ENCODE measurements at places on chromosomes 7 and 10. TPM values are rescaled to one million over a fixed set of nuclear protein-coding genes. Genes with fewer than 3 reads are reported as not detected.

The GIMAP5 gene
- 350 TPM for total RNA-seq

The ITPRID1 gene
- not detected for total RNA-seq

The ANKRD1 gene
- total RNA-seq = 829 TPM

The SLC26A5 gene
- 0.85 TPM for total RNA-seq

The POR gene
- 102 TPM for total RNA-seq

The IFT22 gene
- 15.8 TPM for total RNA-seq

The ZNF117 gene
- 4.8 TPM for total RNA-seq

The ARL4A gene
- 334 TPM for total RNA-seq

The NT5C3A gene
- 32.9 TPM for total RNA-seq

- DNase-seq = no peak
Observed at GRCh38 chr7:47520406-47520805, 61.5 kb downstream of the TNS3 start.

DNA sequence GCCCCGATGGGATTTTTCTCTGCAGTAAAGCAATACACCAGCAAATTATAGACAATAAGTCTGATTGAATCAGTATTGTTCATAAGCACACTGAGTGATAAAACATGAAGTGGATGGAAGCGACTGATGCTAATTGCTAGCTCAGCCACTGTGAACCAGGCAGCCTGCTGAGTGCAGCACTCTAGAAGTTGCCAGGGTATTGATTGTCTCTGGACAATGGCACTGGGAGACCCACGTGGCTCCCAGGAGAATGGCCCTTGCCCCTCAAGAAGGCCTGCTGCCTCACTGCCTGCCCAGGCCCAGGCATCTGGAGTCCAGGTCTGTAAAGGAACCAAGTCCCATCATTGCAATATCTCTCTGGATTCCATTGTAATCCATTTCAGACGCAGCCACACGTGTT is 80.4 kb upstream of the TCERG1L start:
- DNase-seq = no peak

DNA sequence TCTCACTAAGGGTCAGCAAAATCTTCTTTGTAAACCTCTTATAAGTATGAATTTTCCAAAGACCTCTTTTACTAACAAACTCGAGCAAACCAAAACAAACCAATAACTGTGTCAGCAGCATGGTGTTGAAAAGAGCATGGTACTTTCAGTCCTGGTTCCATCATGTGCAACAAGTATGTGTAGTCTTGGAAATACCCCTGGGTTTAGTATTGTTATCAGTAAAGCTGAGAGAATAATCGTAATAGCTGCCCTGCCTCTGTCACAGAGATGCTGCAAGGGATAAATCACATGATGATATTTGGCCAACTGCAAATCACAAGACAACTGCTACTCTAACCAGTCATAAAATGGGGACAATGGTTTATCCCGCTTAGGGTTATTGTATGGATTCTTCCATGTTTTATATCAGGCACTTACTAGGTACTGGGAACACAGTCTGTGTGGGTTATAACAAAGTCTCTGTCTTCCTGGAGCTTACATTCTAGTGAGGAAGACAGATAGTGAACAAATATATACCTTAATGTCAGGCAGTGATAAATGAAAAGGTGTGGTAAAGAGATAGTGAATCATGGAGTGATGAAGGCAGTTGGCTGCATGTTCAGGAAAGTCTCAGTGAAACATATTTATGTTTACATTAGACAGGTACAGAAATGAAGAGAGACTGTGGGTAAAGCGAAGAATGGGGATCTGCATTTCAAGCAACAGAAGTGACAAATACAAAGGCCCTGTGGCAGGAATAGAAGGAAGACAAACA is 60.5 kb upstream of the C10orf90 start:
- DNase-seq = no peak

- no peak for DNase-seq
Observed at GRCh38 chr7:140333686-140334085, 64.6 kb downstream of the SLC37A3 start.

DNA sequence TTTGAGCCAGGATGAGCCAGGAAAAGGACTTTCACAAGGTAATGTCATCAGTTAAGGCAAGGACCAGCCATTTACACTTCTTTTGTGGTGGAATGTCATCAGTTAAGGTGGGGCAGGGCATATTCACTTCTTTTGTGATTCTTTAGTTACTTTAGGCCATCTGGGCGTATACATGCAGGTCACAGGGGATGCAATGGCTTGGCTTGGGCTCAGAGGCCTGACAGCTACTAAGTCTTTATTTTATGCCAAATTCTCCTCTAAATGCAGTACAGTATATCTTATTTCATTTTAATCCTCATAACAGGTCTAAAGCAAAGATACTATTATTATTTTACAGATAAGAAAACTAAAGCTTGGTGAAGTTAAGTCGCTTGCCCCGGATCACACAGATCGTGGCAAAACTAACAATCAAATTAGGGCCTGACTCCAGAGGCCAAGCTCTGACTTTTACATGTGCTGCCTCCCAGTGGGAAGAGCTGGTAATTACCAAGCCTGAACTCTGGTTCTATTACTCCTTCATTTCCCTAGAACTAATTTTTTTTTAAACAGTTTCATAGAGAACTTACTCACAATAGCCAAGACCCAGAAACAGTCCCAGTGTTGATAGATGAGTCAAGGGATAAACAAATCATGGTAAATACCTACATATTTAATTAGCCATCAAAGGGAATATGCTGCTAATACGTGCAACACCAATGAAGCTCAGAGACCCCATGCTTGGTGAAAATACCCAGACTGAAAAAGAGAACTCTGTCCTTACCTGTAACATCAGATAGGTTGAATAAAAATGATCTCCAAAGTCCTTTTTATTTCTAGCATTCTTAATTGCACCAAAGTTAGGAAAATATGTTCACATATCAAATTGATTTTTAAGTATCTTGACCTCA is 35.4 kb downstream of the C7orf25 start:
- DNase-seq = peak; percentile 77

GRCh38 chr10:126939706-126940105 is 34.5 kb downstream of the DOCK1 start:
- DNase-seq = no peak

GRCh38 chr10:52464368-52465124 is 150.5 kb downstream of the DKK1 start:
- no peak for DNase-seq

DNA sequence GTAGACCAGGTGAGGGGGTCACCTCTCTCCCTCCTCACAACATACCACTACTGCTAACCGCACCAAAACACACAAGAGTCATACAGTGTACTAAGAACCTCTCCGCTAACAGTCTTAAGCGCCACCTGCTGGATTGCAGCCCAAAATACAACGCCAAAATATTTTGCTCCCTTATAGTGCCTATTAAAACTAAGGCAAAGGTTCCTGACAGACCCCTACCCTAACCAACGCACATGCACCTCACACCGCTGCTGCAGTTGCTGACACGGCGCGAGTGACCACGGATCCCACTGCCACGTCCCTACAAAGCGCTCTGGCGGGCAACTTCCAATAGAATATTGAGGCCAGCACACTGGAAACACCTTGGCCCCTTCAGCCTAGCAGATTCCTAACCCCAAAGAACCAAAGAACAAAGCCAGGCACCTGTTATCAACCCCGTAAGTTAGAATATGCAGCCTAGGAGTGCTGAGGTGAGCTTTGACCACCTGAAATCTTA is 563.6 kb upstream of the SEMA3D start:
- peak; percentile 47 for DNase-seq

DNA sequence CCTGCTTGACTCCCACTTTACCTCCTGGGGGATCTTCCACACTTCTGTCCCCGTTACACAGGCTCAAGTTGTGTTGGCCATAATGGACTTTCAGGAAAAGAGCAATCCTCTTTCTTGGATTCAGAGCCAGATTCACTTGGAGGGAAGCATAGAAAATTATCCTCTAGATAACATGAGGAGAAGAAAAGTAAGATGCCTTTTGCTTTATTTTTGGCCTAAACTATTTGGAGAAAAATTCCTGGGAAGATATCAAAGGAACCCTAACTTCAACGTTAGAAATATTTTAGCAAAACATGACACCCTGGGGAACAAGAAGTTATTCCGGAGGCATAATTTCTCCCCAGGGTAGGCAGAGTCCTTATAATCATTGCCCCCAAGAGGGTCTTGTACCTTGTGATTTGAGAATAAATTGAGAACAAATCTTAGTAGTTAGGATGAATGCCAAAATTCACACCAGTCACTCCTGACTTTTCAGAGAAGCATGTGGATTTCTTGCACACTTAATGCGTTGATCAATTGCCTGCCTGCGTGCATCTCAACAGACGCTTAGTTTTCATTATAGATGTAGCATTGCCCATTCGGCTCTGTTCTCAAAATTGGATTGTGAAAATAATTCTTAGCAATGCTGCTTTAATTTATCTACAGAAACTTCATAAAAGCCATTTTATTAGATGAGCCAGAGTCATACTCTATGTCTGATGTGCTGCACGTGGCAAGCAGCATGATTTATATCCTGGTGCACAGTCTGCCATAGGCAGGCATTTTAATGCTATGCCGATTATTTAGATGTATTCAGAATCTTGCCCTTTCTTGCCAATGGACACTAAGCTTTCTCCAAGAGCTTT is 224.4 kb downstream of the C7orf25 start:
- DNase-seq = no peak

- DNase-seq = no peak
Observed at GRCh38 chr7:157152391-157152937, 13.7 kb downstream of the UBE3C start.

GRCh38 chr10:47402641-47403301 is 18.7 kb upstream of the ZNF488 start:
- peak; percentile 70 for DNase-seq

GRCh38 chr7:150685219-150686029 is at the start of gene GIMAP2:
TSS of gene GIMAP2 (plus strand) at chr7:150685706. CDS start at chr7:150687060, 1,354 bp downstream.
- DNase-seq = peak; percentile 76

DNA sequence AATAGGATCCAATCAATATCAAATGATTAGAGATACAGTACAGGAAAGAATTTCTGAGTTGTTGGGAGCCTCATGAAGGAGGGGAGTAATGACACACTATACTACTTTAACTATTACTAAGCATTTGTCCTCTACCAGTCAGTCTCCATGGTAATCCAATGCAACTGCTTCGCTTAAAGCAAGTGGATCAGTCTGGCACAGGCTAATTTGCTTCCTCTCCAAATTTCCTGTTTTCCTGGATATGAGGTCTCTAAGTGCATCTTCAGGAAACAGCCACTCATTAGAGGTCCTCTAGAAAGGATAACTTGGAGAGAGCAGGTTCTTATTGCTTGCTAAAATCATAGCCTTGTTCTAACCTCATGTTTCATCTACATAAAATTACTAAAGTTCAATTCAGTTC is 8.4 kb upstream of the SEPTIN7 start:
- peak; percentile 82 for DNase-seq

- DNase-seq = no peak
Observed at GRCh38 chr7:46738796-46739195, 817.7 kb upstream of the IGFBP3 start.

- no peak for DNase-seq
Observed at GRCh38 chr10:93113042-93113441, 39.3 kb downstream of the CYP26A1 start.

DNA sequence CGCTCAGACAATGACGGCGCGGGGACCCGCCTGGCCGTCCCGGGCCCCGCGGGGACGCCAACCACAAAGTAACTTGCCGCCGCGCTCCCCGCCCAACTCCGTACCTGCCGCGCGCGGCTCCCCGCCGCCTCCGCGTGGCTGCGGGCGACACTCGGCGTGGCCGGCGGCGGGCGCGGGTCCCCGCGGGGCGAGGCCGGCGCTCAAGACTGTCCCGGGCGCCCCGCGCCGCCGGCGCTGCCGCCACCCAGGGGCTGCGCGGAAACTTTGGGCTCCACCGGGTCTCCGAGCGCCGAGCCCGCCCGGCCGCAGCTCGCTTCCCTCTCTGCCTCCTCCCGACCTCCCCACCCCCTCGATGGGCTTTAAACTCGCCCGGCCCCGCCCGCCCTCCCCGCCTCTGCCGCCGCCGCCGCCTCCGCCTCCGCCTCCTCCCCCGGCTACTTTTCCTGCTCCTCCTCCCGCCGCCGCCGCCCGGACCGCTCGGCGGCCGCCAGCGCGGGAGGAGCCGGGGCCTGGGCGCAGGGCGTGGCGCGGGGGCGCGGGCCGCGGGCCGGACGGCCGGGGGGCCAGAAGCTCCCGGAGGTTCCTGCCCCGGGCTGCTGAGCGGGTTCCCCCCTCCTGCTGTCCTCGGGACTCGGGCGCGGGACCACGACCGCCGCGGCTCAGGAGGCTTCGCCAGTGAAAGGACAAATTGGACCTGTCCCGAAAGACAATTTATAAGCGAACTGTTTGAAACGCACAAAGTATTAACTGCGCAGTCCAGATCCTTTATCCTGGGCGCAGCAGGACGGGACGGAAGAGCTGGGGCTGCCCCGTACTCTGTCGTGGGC is 10.6 kb upstream of the GRB10 start:
- DNase-seq = peak; percentile 76

- no peak for DNase-seq
Observed at GRCh38 chr7:115356999-115357702, 435.3 kb downstream of the MDFIC start.

Data from dermis blood vessel endothelial cell (primary cell).